Stimulated activated CD4-positive, alpha-beta T cell treated with anti-CD3 and anti-CD28 coated beads, Interleukin-4, amount 100 ng/mL, for 48 hours (primary cell): ENCODE measurements at places on chromosomes 12 and 14.

DNA sequence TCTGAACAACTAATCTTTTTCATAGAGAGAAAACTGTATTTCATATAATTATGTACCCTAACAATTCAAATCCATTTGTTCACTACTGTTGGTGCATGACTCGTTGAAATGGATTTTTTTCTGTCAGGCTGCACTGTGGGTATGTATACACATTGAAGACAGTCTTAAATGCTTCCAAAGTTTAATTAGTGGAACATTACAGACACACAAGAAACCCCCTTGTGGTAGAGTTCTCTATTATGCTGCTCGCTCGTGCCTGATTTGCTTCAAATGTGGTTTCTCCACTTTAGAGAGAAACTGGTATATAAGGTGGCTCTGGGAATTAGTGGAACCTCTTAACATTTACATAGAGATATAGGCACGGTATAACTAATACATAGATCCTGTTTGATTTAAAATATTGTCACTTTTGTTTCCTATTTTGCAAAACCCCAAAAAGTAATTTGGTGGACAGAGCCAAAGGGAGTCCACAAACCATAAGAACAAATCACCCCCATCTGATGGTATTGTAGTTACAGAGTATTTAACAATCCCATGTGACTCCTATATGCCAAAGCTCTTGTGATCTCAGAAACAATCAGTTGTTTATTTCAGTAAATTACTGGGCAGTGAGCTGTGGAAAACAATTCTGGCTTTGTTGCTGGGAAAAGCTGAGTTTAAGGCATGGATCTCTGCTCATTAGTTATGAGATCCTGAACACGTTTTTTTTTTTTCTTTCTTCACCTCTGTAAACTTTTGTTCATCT is 159.5 kb downstream of the BRMS1L start:
- no peak for DNase-seq

DNA sequence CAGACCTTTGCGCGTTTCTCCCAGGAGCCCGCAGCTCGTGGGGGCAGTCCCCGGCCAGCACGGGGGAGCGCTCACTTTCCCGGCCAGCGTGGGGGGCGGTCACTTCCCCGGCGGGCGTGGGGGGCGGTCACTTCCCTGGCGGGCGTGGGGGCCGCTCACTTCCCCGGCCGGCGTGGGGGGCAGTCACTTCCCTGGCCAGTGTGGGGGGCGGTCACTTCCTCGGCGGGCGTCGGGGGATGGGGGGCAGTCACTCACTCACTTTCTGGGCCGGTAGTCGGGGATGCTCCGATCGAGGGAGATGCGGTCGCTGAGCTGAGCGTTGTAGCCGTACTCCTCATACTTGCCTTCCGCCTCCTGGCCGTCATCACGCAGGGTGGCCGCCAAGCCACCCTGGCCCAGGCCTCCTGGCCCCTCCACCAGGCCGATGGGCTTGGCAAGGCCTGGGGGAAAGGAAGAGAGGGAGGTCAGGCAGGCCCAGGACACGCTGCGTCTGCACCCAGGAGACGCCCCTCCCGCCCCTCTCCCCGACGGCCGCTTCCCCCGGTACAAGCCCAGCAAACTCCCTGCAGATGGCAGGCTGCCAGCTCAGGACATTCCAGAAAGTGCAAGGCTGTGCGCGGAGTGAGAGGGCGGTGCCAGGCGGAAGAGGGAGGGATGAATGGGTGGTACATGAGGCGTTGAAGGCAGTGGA is 43.3 kb downstream of the GALNT9 start:
- no peak for DNase-seq

GRCh38 chr12:105865886-105866285 is 272.9 kb downstream of the NUAK1 start:
- DNase-seq = no peak

DNA sequence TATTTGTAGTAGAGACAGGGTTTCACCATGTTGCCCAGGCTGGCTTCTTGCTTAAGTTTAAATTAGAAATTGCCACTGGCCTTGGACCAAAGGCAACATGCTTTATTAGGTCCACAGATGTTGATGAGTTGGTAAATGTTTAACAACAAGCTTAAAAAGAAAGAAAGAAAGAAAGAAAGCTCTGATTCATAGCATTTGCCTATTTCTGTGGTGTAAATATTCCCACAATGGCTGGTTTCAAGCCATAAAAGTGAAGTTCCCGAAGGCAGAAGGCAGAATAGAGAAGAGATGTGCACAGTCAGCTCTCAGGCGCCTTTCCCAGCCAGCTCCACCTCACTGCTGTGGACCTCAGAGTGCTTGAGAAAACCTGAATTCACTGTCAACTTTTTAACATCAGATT is 26.4 kb downstream of the KCNK13 start:
- DNase-seq = no peak

GRCh38 chr12:93727195-93727811 is 50.1 kb downstream of the CRADD start:
- no peak for DNase-seq

- DNase-seq = no peak
Measured at GRCh38 chr14:74018174-74018585, 908 bp downstream of the ENTPD5 start.

DNA sequence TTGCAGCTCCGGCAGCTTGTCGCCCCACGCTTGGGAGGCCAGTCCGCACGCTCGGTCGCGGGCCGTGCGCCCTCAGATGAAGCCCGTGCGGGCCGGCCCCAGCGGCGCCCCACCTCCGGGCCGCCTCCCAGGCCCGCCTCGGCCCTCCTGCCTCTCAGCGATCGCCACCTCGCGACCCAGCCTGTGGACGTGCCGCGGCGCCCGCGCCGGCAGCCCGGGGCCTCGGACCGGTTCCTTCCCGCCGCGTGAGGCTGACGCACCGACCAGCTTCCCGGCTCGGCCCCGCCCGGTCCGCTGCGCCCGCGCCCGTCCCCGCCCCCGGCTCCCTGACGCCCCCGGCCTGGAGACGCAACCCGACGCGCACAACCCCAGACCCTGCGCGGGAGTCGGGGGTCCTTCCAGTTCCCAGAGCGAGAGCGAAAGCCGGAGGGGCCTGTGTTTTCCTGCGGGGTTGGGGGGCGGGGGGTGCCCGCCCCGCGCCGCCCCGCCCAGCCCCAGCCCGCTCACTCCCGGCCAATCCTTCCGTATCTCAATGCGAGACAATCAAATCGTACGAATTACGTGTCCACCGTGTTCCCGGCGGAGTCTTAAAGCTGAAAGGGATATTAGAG is at the start of gene ERO1A:
Gene ERO1A (minus strand): TSS at position 78 of the 611 bp plus-strand sequence. CDS start 77 bp downstream, at position 1.
- peak; percentile 43 for DNase-seq

GRCh38 chr14:103388664-103389063 is 3.4 kb downstream of the MARK3 start:
- DNase-seq = no peak

GRCh38 chr14:99192028-99192621 is 79.9 kb downstream of the BCL11B start:
- DNase-seq = no peak

- DNase-seq = no peak
Measured at GRCh38 chr12:87784350-87784749, 244.9 kb downstream of the C12orf50 start.

- no peak for DNase-seq
Measured at GRCh38 chr12:53096089-53096741, 1.3 kb upstream of the IGFBP6 start.

DNA sequence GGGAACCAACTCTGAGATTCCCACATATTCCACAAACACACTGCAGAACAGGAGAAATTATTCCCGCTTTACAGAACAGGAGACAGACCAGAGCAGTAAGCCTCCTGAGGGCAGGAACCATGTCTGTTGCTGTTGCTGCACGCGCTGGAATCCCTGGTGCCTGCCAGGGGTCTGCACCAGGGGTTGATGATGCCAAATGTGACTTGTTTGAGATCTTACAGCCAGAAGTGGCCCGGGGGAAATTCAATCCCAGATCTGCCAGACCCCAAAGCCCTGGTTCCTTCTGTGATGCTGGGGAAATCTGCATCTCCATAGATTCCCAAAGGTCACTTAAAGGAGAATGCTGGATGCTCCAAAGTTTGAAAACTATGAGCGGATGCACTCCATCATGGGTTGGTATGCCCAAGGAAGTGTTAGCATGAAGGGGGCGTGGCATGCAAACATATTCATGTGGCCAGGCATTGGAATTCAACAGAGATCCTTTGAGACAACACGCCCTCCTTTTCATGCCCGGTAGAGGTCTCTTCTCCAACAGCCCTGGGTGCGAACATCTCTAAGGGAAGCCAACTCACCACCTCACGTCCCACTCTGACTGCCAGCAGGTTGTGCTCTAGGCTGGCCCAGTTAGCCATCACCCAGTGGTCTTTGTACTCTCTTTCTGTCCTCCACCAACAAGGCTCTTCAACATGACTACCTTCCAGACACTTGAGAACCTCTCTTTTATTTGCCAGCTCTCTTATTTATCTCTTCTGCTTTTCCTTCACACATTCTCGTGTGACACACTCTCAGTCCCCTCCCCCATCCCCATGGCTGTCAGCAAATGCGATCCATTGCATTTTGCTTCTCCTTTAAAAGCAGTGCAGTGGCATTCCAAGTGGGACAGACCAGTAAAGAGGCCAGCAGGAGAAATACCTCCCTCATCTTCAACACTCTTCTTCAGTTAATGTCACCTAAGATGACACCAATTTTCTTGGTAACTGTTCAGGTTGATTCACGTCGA is 131.3 kb downstream of the ZFP36L1 start:
- DNase-seq = no peak

- no peak for DNase-seq
Measured at GRCh38 chr12:51920046-51920445, 12.7 kb downstream of the ACVRL1 start.

- DNase-seq = no peak
Measured at GRCh38 chr12:79453820-79454219, 236.9 kb downstream of the PAWR start.

DNA sequence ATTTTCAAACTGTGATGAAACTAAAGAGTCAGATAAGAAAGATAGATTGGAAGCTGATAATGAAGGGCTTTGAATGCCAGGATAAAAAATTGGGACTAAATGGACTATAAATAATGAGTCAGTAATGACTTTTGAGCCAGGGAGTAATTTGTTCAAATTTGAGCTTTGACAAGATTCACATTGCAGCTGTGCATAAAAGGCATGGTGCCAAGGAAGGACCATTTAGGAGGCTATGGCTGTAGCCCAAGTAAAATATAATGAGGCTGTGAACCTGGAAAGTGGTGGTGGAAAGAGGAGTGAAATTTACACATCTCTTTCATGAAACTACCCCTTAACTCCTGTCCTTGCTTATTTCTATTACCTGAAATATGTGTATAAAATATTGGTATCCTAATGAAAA is 218.5 kb downstream of the SLC6A15 start:
- no peak for DNase-seq

- no peak for DNase-seq
Measured at GRCh38 chr12:110741341-110742095, 1.2 kb downstream of the PPP1CC start.

DNA sequence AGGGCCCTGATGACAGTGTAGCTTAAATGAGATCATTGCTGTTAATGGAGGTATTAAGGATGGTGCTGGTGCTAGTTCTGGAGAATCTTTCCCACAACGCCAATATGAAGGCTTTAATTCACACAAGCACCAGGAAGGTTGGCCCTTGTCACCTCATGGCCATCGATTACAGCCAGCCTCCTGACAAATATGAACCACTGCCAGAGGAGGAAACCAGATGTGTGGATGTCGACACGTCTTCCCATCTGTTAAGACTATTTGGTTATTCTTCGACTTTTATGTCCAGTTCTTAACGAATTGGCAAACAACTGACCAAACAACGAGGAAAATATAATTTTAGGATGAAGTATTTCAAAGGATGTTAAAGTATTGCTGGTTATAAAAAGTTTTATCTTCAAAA is 79.5 kb downstream of the PIK3C2G start:
- no peak for DNase-seq

- DNase-seq = peak; percentile 87
Measured at GRCh38 chr12:7108796-7109571, at the start of gene C1RL. Gene C1RL (minus strand): TSS chr12:7109214. CDS start chr12:7109180, 34 bp downstream.

DNA sequence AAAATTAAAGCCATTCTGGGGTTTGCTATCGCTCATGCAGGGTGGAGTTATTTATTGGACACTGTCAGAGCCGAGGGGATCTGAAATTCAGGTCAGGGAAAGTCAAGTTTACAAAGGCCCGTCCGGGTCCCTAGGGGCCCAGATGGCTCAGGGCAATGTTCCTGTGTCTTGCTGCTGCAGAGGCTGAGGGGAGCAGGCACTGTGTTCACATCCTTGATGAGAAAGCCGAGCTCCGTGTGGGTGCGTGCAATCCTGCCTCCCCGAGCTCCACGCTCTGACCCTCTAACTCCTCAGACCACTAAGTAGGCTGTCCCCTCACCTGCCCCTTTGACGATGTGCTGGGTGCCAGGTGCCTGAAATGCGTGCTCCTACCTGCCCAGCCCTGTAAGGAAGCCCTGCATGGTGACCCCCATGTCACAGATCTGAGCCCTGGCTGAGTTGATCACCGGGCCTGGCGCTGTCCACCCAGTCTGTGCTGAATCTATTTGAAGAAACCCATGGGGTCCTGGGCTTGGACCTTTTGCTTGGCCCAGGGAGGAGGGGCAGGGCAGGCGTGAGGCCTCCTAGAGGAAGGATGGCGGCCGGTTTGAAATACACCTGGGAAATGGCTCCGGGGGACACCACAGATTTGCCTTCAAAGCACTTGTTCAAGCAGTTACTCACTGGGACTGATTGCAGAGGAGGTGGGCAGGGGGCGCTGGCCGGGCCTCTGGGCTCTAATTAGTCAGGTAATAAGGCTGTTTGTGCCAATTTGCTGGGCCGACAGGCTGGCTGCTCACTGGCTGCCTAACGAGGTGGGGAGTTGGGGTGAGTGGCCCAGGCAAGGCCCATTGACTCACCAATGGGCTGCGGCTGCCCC is 204.3 kb downstream of the KIF26A start:
- DNase-seq = no peak

- no peak for DNase-seq
Measured at GRCh38 chr14:31142455-31143087, 65.0 kb downstream of the HECTD1 start.
